ENCODE measurements at places on chromosomes 3 and 15.

- DNase-seq, result no peak
Measured at GRCh38 chr3:56303487-56303886, 164.8 kb downstream of the ERC2 start.

DNA sequence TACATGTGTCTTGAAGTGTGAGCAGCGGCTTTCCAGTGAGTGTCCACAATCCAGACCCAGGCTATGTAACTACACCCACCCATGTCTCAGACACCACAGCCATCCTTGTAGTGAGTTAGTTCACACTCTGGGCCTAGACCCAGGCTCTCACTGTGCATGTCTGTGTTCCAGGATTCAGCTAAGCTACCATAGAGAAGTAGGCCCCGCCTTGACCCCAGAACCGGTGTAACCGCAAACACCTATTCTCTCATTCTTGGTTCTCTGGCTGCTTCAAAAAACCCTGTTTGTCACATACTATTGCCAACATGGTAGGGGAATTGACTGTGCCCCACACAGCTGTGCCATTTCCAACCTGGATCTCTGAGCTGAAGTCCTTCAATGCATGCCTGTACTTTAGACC lies 560.6 kb downstream of the RSL24D1 start:
- DNase-seq, result no peak

DNA sequence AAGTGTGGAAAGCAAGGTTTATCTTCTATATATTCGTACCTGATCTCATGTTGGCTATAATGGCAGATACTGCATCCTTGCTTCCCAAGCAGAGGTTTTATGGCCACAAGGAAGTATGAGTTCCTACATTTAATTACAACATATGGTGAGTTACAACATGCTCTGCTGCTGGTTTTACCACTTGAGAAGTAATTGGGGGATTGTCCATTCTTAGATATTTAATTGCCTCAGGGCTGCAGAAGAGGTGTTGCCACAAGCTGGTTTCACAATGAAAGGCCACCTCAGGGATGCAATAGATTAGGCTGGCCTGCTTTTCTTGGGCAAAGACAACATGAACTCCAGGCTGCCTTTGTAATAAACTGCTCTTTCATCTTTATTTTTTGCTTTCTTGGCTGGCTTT lies 48.6 kb downstream of the RAP2B start:
- no peak for DNase-seq

GRCh38 chr15:76753131-76753530 lies 152.0 kb downstream of the SCAPER start:
- no peak for DNase-seq

DNA sequence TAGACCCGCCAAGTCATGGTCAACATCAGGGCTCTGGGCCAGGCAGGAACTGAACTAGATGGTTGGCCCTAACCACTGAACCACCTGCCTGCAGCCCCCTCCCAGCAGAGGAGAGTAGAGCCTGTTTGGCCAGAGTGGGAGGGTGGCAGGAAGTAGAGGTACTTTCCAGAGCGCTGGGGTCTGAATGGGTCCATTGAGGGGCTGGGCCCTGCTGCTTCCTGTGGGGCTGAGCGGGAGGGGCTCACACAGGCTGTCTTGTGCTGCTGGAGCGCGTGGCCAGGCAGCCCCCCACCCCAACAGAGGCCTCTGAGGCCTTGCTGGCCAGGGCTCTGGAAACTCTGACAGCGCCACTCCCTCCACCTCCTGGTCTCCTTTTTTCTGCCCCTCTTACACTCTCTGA lies 17.4 kb downstream of the CSPG4 start:
- DNase-seq, result no peak

DNA sequence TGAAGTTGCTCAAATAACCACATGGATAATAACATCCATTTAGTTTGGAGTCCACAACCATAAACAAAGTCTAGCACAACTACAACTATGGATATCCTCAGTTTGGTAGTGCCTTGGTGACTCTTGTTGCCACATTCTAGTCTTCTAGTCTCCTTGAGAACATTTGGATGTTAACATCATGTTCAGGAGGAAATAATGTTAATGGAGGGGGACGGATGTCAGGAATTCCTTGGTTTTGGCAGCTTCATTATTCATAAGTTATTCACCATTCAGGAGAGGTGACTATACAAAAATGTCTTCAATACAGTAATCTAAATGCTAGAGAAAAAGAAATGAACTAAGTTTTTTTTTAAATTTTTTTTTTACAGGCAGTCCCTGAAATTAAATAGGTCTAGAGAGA lies 26.4 kb upstream of the GABPB1 start:
- no peak for DNase-seq

DNA sequence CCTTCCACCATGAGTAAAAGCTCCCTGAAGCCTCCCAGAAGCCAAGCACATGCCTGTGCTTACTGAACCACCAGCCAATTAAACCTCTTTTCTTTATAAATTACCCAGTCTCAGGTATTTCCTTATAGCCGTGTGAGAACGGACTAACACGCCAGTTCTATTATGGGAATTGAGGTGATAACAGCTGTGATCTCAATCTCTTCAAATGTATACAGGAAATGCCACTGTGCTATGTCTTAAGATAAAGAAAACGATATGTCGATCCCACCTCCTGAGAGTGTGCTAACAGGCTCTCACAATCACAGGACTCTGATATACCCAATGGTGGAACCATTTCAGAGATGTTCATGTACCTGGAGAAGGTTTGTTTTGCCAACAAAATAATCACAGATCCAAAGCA lies 26.2 kb downstream of the CHSY1 start:
- no peak for DNase-seq

DNA sequence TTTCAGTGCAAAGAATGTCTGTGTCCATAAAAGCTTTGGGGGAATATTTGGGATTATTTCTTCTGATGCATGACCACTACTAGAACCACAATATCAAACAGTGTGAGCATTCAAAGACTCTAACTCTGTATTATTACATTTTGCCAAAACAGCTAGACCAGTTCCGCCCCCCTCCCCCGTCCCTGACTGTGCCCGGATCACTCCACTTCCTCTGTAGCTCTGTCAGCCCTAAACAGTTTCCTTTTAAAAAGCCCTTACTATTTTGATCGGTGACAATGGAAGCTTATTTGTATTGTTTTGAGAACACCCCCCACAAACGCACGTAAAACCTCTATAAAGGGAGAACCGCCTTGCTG lies 36.6 kb upstream of the EPHB3 start:
- DNase-seq, result peak; percentile 29

GRCh38 chr3:180870008-180870699 lies 42.3 kb upstream of the FXR1 start:
- DNase-seq, result no peak

DNA sequence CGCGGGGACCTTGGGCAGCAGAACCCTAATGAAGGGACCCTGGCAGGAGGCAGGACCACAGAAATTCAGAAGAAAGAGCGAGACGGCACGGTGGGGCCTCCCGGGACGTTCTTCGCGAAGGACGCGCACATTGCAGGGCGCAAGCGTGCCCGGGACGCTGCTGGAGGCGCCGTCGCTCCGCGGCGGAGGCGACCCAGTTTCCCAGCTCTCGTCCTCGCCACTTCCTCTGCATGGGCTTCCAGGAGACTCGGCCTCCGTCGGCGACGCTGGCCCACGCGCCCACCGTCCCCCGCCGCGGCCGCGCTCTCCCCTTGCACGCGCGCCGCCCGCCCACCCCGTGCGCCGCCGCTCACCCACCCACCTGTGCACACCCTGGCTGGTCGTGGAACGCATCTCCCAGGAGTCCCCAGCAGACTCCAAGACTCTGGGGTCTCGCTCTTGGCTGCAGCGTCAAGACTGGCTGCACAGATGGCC lies 31.8 kb upstream of the SMAD3 start:
- no peak for DNase-seq

DNA sequence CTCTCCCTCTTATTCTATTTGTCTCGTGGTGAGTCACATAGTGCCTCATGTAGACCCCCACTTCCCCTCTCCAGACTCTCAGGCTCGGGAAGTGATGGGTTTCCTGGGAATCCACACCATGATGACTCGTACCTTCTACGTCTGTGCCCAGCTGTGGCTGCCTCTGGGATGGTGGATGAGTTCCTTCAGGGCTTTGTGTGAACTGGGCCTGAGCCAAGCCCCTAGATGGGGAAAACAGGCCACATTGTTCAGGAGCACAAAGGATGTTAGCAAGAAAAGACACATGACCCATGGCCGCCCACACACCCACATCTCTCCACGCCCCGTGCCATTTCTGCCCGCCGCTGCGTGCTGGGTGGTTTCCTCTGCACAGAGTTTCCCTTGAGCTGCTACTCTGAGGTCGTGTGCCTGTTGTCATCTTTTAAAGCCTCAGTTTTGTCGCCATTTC lies 10.5 kb downstream of the ISG20 start:
- no peak for DNase-seq

GRCh38 chr3:17969985-17970568 lies 227.6 kb upstream of the TBC1D5 start:
- DNase-seq, result no peak

DNA sequence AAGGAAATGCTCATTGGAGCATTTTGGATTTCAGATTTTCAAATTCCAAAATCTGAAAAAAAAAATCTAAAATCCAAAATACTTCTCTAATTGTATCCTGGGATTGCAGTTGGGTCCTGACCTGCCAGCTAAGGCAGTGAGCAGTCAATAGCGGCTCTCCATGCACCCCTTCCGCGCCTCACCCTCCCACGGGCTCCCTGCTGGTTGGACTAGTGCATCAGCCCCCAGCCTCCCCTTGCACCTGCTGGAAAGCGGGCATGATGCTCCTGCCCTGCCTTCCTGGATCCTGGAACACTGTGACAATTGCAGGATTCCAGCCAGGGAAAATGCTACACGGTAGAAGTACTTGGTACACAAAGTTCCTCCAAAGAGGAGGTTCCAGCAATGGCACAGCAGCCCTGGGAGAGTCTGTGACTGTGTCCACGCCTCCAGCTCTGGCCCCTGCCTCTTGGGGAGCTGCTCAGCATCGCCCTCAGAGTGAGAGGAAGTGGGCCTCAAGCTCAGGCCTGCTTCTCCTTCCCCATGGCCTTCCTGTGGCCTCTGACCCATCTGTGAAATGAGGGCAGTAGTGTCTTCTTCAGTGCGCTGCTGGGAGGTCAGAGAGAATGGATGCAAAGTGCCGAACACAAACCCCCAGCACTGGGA lies 39.5 kb upstream of the CHRNB4 start:
- no peak for DNase-seq

- peak; percentile 53 for DNase-seq
Measured at GRCh38 chr15:37099319-37100108, 835 bp downstream of the MEIS2 start.

GRCh38 chr3:156750874-156751245 lies 75.3 kb upstream of the LEKR1 start:
- DNase-seq, result no peak

GRCh38 chr3:166554023-166554422 lies 716.8 kb upstream of the BCHE start:
- no peak for DNase-seq

GRCh38 chr3:112773-113172 lies 83.8 kb upstream of the CHL1 start:
- no peak for DNase-seq

GRCh38 chr3:85837402-85837801 lies 878.6 kb downstream of the CADM2 start:
- no peak for DNase-seq

DNA sequence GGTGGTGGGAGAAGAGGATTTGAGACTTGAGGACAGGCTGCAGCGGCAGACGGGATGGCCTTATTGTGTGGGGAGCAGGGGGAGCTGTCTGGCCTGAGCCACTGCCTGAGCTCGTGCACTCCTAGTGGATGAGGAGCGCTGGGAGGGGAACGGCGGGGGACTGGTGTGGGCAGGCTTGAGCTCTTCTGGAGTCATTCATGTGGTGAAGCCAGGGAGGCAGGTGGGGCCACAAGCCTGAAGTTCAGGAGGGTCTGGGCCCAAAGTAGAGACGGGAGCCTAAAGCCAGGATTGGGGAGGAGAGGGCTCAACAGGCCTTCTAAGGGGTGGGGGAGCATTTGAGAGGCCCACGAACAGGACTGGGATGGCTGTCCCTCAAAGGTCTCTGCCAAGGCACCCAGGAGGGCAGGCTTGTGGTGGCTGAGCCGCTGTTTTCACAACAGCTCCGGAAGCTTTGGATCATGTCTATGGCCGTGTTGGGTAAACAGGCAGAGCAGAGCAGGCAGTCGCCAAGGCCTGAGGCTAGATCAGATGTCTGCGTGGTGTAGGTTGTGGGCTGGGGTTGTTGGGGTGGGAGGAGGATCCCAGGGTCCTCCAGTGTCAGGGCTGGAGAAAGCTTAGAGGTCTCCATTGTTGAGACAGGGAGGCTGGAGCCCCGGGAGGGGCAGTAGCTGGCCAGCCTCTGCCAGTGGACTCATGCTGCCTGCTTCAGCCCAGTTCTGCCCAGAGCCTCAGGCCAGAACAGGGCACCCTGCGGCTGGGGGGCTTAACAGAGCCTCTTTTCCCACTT lies 8.2 kb downstream of the PRKCD start:
- no peak for DNase-seq

DNA sequence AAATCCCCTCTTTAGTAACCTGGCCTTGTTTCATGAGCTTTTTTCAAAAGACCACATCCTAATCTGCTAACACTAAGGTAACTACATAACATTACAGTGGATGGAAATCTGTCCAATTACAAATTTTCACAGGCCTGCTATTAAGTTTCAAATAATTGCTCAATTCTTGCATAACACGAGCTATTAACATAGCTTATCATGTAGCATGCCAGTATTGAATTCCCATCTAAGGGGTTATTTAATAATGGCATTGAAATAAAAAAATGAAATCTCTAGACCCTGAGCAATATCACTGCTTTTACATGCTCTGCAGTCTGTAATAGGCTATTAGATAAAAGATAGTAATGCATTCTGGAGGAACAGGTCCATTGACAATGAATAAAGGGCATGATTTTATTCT lies 748.3 kb upstream of the NECTIN3 start:
- peak; percentile 49 for DNase-seq

GRCh38 chr3:72679540-72680198 lies 168.6 kb downstream of the SHQ1 start:
- DNase-seq, result no peak

GRCh38 chr3:111822804-111823203 lies 36.3 kb upstream of the PHLDB2 start:
- no peak for DNase-seq

DNA sequence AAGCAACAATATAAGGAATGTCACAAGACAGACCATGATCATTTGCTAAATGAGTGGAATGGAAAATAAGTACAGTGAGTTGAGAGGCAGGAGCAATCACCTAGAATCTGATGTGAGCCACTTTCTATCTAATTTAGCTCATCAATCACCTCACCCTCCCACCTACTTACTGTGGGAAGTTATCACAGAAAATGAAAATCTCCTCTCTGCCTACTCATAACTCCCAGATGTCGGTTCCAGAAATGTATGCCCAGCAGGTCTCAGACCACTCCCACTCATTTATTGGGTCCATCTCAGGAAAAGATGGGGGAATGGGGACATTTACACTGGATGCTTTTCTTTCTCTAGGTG lies 270.9 kb downstream of the FHIT start:
- no peak for DNase-seq

- no peak for DNase-seq
Measured at GRCh38 chr15:99614749-99615288, 49.0 kb downstream of the MEF2A start.

GRCh38 chr3:56825567-56826438 lies 24.1 kb upstream of the ARHGEF3 start:
- no peak for DNase-seq
